Kidney (tissue), 22 donors: ENCODE measurements at places on chromosomes 5 and 9. TPM values are rescaled to one million over a fixed set of nuclear protein-coding genes. Genes with fewer than 3 reads are reported as not detected.

The DNM1 gene
- total RNA-seq = 22.6 TPM

The MCIDAS gene
- total RNA-seq = 0.13 TPM

The PCDHB8 gene
- 3.7 TPM for total RNA-seq

The SPINK5 gene
- 0.91 TPM for total RNA-seq

The PTPN3 gene
- total RNA-seq = 40.6 TPM

The DOK3 gene
- total RNA-seq = 18.6 TPM

The PITX1 gene
- not detected for total RNA-seq

The OLFML2A gene
- total RNA-seq = 12.2 TPM

- no peak for DNase-seq
These were observed 654.6 kb downstream of the MTRR start for GRCh38 chr5:8523501-8523900.

DNA sequence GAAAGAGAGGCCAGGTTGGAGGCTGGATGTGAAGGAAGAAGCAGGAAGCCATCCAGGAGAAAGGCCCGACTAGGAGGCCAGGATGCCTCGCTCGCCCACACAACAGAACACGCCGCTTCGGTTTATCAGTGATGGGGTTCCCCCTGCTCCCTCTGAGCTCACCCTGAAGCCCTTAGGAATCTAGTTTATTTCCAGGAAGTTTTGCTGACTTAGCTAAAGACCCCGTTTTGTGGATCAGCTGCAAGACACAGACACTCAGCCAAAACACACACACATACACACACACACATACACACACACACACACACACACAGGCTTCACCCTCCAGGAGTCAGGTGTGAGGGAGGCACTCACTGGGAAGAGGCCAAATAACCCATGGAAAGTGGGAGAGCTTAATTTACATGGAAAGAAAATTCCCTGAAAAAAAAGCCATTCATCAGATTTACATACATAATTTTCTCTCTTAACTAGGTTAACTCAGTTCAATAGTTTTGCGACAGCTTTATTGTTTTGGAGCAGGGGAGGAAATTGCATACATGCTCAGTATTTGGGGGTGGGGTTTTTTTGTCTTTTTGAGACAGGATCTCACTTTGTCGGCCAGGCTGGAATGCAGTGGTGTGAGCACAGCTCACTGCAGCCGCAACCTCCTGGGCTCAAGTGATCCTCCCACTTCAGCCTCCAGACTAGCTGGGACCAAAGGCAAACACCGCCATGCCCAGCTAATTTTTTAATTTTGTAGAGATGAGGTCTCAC lies 92.7 kb upstream of the HAND1 start:
- DNase-seq = no peak

DNA sequence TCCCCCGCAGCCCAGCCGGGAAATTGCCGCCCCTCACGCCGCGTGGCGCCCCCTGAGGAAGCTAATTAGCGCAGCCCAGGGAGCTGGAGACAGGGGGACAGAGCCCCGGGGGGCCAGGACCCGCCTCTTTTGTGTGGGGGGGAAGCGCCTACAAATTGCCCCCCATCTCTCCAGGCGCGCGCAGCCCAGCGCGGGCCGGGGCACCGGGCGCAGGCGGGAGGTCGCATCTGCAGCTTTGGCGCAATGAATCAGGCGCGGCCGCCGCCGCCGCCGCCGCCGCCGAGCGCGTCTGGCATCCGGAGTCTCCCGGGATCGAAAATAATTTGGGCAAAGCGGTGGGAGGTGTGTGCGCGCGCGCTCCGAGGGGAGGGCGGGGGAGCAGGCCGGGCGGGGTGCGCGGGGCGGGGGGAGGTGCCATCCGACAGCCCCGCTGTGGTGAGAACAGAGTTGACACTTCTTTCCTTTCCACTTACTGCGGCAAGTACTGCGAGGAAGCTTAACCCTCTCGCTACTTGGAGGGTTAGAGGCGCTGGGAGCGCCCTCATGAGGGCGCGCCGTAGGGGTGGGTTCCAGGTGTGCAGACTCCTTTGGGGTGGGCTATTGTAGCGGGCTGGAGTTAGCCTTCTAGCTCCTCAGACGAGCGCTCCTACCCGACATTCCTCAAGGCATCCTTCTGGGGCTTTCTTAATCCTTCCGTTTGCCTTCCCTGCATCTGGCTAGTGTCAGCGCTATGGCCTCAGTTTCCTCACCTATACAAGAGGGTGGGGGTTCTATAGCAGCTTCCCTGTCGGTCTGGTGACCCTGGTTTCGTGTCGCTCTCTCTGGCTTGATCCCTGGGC lies 63.1 kb downstream of the CXXC5 start:
- DNase-seq = peak; percentile 85

DNA sequence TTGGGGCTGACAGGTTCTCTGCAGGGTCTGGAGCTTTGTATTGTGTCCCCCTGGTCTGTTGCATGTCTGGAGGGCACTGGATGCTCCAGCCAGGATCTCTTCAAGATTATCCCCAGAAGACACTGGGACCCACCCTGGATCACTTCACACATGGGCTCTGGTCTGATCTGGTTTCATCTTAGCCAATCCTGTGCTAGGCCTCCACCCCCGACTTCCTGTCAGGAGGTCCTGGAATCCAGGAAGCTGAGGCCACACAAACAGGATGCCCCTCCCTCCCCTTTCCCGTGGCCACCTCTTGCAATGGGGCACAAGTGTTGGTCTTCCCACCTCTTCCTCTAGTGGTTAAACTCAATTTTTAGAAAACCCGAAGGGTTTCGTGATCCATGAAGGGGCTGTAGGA lies 242.6 kb upstream of the MVB12B start:
- peak; percentile 18 for DNase-seq

GRCh38 chr5:143657647-143658285 lies 154.2 kb upstream of the HMHB1 start:
- DNase-seq = peak; percentile 46

GRCh38 chr9:111151537-111151936 lies 113.3 kb upstream of the LPAR1 start:
- DNase-seq = no peak

GRCh38 chr5:82426464-82427154 lies 148.5 kb upstream of the RPS23 start:
- no peak for DNase-seq

DNA sequence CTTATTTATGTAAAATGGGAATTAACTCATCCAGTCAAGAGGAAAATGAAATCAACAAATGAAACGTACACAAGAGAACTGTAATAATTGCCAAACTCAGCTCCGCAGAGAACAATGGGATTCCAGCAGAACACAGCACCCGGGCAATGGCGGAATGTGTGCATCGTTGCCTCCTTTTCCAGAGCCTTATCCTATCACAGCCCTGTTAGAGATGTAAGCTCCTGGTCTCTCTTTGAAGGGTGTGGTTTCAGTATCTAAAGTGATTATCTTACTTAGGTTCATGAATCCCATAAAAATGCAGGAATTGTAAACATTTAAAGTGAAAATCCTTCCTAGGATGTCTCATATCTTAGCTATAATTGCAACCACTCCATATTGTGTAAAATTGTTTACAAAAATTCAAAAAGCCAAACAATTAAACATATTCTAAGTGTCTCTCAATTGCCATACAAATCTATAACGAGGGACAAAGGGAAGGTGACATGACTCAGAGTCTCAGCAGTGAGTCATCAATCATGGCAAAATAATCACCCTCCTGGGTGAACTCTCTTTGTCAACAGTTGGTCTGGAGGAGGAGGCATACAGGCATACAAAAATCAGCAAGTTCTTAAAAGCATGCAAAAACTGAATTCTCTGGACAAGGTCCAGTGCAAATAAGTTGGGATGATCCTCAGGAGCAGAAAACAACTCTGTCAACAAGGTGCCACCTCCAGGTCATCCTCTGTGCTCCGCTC lies 22.6 kb downstream of the SEMA5A start:
- no peak for DNase-seq

DNA sequence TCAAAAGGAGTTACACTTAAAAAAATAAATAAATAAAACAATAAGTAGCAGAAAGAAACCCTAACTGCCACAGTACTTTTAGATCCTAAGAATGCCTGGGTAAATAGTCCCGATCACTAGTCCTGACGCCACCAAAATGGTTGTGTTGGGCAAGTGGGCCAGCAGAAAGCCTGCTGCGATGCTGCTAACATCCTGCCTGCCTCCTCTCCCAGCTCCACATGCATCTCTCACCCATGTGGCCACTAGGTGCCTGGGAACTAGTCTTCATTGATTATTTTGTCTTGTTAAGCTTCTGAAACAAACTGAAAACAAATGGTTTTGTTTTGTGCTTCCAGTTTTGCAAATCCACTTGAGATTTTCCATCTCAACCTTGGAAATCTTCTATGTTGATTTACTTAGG lies 54.4 kb upstream of the TRAF1 start:
- DNase-seq = no peak

DNA sequence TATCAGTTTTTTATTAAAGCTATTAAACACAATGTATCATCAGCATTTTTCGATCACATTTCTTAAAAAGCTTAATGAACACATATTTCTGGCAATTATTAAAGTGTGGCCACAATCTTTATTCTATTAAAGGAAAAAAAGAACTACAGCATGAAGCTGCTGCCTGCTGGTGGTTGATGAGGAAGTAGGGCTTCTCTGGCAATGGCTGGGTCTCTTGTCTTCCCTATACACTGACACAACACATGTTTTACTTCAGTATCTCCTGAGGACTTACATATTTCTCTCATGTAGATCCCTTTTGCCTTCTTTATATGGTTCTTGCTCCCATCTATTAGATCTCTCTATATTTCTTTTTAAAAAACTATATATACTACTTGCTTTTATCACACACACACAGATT lies 590.7 kb downstream of the RAB3C start:
- peak; percentile 45 for DNase-seq

DNA sequence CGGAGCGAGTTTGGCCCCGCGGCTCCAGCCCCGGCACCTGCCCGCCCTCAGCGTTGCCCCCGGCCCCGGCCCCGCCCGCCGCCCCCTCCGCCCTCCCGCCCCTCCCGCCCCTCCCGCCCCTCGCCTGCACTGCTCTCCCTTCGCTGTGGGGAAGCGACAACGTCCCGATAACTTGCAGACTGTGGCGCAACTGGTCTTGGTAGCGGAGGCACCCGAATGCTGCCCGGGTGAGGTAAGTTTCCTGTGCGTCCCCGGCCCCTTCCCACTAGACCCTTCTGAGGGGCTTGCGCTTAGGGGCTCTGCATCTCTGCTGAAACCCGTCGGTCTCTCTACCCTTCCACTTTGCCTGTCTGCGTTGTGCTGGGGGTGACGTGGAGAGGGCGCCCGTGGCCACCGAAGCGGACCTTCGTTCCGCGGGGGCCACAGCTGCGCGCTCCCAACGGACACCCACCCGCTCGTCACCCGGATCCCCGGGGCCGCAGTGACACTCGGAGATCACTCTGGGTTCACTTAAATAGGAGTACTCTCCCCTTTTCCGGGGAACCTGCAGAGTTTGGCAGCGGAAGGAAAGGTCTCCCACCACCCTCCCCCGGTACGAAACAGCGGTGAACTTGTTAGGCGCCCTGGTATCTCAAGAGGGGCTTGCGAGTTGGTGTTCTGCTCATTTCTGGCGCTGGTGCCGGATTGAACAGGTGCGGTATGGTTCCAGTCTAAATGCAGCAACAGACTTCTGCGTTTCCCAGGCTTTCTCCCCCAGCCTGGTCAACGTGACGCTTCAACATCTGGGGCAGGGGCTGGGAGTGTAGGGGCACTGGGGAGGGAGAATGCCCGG lies 707 bp downstream of the PIP5K1B start:
- peak; percentile 60 for DNase-seq

GRCh38 chr9:122445155-122445749 lies 32.5 kb downstream of the OR1J1 start:
- no peak for DNase-seq

GRCh38 chr9:134390537-134390936 lies 64.3 kb downstream of the RXRA start:
- no peak for DNase-seq

DNA sequence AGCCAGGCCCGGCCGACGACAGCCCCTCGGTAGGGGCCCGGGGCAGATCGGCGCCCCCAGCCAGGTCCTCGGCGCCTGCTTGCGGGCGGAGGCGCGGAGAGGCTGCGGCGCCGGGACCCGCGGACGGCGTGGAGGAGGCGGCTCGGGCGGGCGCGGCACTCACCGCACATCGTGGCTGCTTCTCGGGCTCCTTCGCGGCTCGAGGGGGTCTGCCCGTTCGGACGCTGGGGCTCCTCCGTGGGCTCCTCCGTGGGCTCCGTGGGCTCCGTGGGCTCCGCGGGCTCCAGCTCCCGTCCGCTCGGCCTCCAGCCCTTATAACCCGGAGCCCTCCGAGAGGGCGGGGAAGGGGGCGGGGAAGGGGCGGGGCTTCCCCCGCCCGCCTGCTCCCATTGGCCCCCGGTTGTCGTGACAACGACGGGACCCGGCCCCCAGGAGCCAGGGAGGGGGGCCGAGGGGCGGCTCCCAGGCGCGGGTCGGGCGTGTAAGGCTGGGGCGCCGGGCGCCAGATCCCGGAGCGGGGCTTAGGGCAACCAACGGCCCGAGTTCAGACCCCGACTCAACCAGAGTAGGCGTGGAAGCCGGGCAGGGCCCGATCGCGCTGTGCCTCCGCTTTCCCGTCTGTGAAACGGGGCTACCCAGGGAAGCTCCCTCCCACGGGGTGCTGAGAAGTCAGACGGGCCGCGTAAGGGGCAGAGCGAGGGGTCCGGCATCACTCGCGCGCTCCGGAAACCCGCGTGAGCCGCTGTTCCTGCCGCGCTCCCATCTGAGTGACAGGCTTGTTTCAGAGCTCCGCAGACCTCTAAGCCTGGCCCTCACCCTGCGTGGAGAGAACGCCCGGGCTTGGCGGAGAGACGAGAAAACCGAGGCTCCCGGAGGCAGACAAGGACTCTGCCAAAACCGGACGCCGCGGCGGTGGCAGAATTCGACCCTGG lies at the start of gene GFPT2:
Gene GFPT2 (minus strand): TSS at position 289 of the 932 bp plus-strand sequence. CDS start 119 bp downstream, at position 170.
- peak; percentile 95 for DNase-seq

GRCh38 chr5:155783246-155783645 lies 543.7 kb upstream of the SGCD start:
- no peak for DNase-seq
